Bronchial epithelial cell (primary cell): ENCODE measurements at places on chromosomes 1 and 21. TPM values are rescaled to one million over a fixed set of nuclear protein-coding genes. Genes with fewer than 3 reads are reported as not detected.

The C1QA gene
- not detected in 2 replicates for total RNA-seq

The TLCD4 gene
- total RNA-seq, result 0.51 and 0.53 TPM in 2 replicates

The PRR9 gene
- not detected in 2 replicates for total RNA-seq

The C1QC gene
- not detected in 2 replicates for total RNA-seq

The LRRN2 gene
- total RNA-seq, result not detected in 2 replicates

The NHLH1 gene
- not detected in 2 replicates for total RNA-seq

The SPRR2F gene
- total RNA-seq, result not detected in 2 replicates

The SPATA1 gene
- total RNA-seq, result 0.26 and 0.38 TPM in 2 replicates

The S100A8 gene
- 50.0 and 551 TPM in 2 replicates for total RNA-seq

The FCGR3A gene
- total RNA-seq, result not detected in 2 replicates

The HRNR gene
- total RNA-seq, result under 0.01 and 0.26 TPM in 2 replicates

The PDZK1 gene
- total RNA-seq, result under 0.01 and 0.26 TPM in 2 replicates

The CD244 gene
- total RNA-seq, result under 0.01 TPM in 2 replicates

The MYOCOS gene
- total RNA-seq, result not detected in 2 replicates

The FMN2 gene
- total RNA-seq, result under 0.01 TPM in 1 of 2 replicates, not detected in the other

The ASTN1 gene
- under 0.01 TPM in 1 of 2 replicates, not detected in the other for total RNA-seq

The FGR gene
- 0.13 and 1.1 TPM in 2 replicates for total RNA-seq

The TSSK3 gene
- total RNA-seq, result 0.26 and 0.64 TPM in 2 replicates

The PGBD2 gene
- total RNA-seq, result 5.9 and 7.4 TPM in 2 replicates

The TAF12 gene
- 49.9 and 55.8 TPM in 2 replicates for total RNA-seq

The UMODL1 gene
- not detected in 2 replicates for total RNA-seq

The NUF2 gene
- total RNA-seq, result 0.79 and 1.0 TPM in 2 replicates

The TYW3 gene
- 9.7 and 10.2 TPM in 2 replicates for total RNA-seq

The PROK1 gene
- total RNA-seq, result not detected in 2 replicates

The EFNA3 gene
- total RNA-seq, result 3.7 and 11.9 TPM in 2 replicates

The ZFP69B gene
- total RNA-seq, result 1.6 and 2.6 TPM in 2 replicates

The OR4F29 gene
- not detected in 2 replicates for total RNA-seq

The ADAM30 gene
- not detected in 2 replicates for total RNA-seq

The C1orf74 gene
- 6.8 and 11.6 TPM in 2 replicates for total RNA-seq

The LAMC1 gene
- total RNA-seq, result 190 and 219 TPM in 2 replicates

The KCNJ6 gene
- not detected in 2 replicates for total RNA-seq

The CD1C gene
- total RNA-seq, result not detected in 2 replicates

The AKR7A3 gene
- 0.26 TPM in 2 replicates for total RNA-seq

The ATP6V1G3 gene
- total RNA-seq, result not detected in 2 replicates

The KHDRBS1 gene
- total RNA-seq, result 36.6 and 39.8 TPM in 2 replicates

The NPPA gene
- total RNA-seq, result not detected in 2 replicates

The TSPAN1 gene
- 42.1 and 49.4 TPM in 2 replicates for total RNA-seq

The AMY1A gene
- total RNA-seq, result under 0.01 TPM in 1 of 2 replicates, not detected in the other

The OR2AK2 gene
- not detected in 2 replicates for total RNA-seq

The CFHR2 gene
- total RNA-seq, result not detected in 2 replicates

The MAP3K7CL gene
- total RNA-seq, result 5.8 and 8.1 TPM in 2 replicates
